ENCODE measurements at places on chromosomes 12 and 14. TPM values are rescaled to one million over a fixed set of nuclear protein-coding genes. Genes with fewer than 3 reads are reported as not detected.

- DNase-seq: peak; percentile 78
These were observed 776 bp downstream of the RDH5 start for GRCh38 chr12:55720894-55721444.

GRCh38 chr12:28884904-28885679 lies 264.0 kb upstream of the FAR2 start:
- no peak for DNase-seq

DNA sequence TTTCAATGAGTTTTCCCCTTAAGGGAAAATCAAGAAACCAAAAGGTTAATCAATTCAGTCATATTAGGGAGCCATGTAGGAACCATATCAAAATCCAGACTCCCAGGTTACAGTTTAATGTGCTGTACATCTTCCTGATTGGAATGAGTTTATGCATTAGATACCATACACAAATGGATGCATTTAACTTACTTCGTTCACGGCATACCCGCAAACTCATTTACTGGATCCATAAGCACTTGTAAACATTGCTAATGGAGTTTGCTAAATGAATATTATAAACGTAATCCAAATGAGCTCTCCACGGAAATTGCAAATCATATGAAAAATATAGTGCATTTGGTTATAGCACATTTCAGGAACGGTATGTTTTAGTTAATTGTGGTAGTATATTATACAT lies 228.9 kb upstream of the G2E3 start:
- DNase-seq: no peak

DNA sequence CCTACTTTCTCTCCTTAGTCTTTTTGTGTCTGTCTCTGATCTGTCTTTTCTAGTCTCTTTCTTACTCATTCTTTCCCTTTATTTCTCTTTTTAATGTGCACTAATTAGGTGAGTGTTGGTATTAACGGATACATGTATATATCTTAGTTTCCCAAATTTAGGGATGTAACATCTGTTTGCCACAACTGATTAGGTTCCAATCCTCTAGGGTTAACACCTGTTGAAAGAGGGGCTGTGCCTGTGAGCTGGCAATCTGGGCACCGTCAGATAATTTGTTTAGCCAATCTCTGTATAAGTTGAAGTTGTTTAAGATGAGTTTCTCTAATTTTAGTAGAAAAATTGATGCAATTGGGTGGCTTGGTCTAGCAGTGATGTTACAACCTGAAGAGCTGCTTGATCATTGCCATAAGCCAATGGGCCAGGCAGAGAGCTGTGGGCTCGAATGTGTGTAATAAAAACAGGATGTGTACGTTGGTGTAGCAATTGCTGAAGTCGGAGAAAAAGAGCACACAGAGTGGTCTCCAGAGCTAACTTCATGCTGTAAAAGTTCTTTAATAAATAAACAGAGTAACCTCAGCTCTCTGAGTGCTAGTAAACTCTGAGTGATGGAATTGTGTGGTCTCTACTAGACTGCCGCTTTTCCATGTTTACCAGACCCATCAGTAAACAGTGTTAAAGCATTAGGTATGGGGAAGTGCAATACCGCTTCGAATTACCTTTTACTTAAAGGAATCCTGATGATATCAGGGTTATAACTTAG lies 18.3 kb upstream of the LYZ start:
- DNase-seq: no peak

GRCh38 chr12:47192051-47192450 lies 112.3 kb upstream of the AMIGO2 start:
- no peak for DNase-seq

GRCh38 chr14:105492971-105493871 lies 2.2 kb downstream of the TEDC1 start:
- DNase-seq: peak; percentile 34

DNA sequence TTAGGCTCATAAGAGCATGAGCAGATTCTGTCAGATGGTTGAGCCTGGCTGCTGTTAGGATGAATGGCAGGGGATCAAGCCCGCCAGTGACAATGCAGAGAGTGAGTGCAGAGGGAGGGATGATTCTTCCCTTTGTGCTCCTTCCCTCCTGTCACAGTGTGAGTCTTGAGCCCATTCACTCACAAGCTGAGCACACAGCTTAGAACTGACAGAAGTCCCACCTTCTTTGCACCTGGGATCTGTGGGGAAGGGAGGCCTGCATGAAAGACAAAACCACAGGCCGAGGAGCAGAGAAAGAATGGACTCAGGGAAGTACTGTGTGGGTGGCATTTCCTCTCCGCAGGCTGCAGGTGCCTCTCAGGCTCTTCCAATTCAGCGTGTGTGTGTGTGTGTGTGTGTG lies 160.6 kb downstream of the KCNA5 start:
- no peak for DNase-seq

DNA sequence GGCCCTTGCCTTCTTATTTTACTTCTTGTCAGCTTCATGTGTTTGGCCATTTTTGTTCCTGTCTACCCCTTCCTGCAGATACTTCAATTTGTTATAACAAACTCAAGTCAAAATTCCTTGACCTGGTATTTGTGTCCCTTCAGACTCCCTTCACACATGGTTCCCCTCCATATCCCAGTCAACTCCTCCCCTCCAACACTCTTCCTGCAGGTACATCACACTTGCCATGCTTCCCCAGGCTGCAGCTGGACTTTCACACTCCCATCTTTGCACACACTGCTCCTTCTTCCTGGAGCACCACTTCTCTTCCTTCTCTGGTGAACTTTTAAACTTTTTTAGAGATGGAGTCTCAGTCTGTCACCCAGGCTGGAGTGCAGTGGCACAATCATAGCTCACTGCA lies 18.9 kb upstream of the FIGNL2 start:
- no peak for DNase-seq

- no peak for DNase-seq
These were observed 24.9 kb downstream of the CRACR2A start for GRCh38 chr12:3727877-3728632.

DNA sequence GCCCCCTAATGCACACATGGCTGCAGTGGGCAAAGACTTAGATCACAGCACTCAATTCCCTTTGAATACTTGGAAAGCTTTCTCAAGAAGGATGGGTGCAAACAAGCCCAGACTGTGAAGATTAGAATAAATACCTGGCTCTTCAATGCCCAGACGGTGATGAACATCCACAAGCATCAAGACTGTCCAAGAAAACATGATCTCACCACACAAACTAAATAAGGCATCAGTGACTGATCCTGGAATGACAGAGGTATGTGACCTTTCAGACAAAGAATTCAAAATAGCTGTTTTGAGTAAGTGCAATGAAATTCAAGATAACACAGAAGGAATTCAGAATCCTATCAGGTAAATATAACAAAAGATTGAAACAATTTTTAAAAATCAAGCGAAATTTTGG lies 43.8 kb upstream of the ZDHHC17 start:
- DNase-seq: no peak

- no peak for DNase-seq
These were observed 88.7 kb downstream of the PPP2R5E start for GRCh38 chr14:63454436-63454835.

The VPS29 gene
- 109 TPM for total RNA-seq

The TTC5 gene
- 7.6 TPM for total RNA-seq

The SRSF5 gene
- total RNA-seq: 284 TPM

The TAS2R7 gene
- total RNA-seq: not detected

The DCP1B gene
- 3.1 TPM for total RNA-seq

The MDGA2 gene
- total RNA-seq: not detected

The MAGOHB gene
- 13.6 TPM for total RNA-seq

The SLC17A8 gene
- not detected for total RNA-seq

The SLC25A3 gene
- total RNA-seq: 988 TPM

The FAR2 gene
- 6.2 TPM for total RNA-seq

The CAPZA3 gene
- total RNA-seq: not detected

The NR2C1 gene
- total RNA-seq: 33.3 TPM

All from left cardiac atrium (tissue), 4 donors.